Activated CD4-positive, CD25-positive, alpha-beta regulatory T cell treated with anti-CD3 and anti-CD28 coated beads, Interleukin-2, amount 50 U/mL, for 24 hours (primary cell): ENCODE measurements at places on chromosomes 4 and X.
A peak's percentile ranks its signal among the peaks of the same experiment; 100 is the strongest.

DNA sequence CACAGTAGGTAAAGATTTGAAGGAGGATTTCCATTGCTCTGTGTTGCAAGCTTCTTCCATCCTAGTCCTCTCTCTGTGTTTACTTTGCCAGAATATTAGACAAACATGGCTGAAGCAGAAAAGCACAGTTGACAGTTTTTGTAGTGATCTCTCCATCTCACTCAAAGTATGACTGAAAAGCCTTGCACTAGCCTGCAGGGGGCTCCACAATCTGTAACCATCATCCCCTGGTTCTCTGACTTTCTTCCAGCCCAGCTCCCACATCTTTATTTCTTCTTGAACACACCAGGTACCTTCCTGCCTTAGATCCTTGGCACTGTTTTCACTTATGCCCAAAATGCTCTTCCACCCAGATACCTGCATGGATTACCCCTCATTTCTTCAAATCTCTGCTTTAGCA is 34.1 kb upstream of the HHIP start:
- no peak for ATAC-seq

DNA sequence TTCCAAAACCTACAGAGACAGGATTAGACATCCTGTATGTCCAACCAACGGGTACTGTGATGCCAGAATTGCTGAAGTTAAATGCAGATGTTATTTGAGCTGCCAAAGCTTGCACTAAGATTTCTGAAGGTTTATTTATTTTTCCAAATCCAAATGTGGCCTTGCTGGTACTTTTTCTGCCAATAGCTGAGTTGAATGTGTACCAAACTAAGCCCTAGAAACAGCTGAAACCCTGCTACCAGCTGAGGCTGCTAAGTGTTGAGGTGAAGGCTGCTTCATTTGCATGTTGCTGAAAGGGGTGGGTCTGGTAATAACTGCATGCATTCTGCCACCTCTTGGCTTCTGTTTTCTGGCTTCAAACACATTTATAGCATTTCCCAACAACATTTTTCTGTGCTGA is 366.5 kb downstream of the FAT4 start:
- no peak for ATAC-seq

DNA sequence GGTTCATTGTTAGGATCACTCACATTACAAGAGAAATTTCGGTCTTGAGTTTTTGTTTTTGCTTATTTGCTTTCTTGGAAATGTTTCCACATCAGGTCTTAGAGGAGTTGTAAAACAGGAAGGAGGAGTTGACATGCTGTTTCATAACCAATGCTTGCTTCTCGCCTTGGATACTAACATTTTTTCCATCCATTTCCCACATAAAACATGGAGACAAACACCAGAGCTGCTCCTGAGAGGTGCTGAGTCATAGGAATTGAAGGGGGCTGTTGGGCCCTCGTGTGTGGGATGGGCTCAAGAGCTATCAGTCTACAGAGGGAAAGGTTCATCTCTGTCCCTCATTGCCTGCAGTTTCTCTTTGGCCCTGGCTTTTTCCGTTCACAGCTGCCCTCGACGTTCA is 29.9 kb downstream of the TBL1X start:
- no peak for ATAC-seq

- no peak for ATAC-seq
These were observed 75.6 kb downstream of the CCNG2 start for GRCh38 chr4:77232653-77233052.

DNA sequence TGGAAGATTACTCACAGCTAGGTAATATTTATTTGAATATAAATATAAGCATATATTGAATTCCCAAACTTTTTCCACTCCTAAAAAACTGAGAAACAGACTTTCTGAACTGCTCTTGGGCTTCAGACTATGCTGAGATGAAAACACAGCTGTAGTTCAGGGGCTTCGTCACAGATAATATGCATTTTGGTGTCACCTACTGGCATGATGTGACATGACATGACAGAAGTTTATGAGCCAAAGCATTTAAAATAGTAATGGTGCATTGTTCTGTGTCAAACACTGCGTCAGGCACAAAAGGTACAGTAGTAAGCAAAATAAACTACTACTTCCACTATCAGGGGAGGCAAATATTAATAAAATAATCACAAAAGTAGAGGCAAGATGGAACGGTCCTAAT is 171.3 kb downstream of the BTC start:
- no peak for ATAC-seq

- ATAC-seq: no peak
These were observed 24.1 kb upstream of the PI4K2B start for GRCh38 chr4:25209702-25210101.

DNA sequence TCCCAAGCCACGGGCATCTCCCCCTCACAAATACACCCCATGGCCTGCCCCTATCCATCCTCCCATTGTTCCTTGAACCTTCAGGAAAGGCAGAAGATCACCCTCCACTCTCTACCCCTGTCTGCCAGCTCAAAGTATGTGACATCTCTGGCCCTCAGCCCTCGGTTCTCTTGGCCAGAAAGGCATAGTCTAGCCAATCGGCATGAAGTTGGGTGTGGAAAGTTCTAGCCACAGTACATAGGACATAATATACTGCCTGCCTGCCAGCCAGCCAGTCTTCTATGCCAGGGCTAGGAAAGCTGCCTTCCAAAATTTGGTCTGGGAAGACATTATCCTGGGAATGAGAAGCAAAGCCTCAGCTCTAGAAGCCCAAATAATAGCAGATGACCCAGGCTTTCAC is 3.2 kb upstream of the PLP1 start:
- no peak for ATAC-seq

DNA sequence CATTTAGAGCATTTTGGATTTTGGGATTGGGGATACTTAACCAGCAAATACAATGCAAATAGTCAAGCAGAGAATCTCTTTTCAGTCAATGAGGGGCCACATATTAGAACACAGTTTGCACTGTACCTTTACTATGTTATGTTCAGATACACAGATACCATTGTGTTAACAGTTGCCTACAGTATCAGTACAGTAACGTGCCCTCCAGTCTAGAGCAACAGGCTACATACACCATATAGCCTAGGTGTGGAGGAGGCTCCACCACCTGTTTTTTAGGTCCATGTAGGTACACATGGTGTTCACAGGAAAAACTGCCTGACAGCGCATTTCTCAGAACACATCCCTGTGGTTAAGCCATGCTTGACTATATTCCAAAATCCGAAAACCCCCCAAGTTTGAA is 9.1 kb downstream of the GRPEL1 start:
- no peak for ATAC-seq

DNA sequence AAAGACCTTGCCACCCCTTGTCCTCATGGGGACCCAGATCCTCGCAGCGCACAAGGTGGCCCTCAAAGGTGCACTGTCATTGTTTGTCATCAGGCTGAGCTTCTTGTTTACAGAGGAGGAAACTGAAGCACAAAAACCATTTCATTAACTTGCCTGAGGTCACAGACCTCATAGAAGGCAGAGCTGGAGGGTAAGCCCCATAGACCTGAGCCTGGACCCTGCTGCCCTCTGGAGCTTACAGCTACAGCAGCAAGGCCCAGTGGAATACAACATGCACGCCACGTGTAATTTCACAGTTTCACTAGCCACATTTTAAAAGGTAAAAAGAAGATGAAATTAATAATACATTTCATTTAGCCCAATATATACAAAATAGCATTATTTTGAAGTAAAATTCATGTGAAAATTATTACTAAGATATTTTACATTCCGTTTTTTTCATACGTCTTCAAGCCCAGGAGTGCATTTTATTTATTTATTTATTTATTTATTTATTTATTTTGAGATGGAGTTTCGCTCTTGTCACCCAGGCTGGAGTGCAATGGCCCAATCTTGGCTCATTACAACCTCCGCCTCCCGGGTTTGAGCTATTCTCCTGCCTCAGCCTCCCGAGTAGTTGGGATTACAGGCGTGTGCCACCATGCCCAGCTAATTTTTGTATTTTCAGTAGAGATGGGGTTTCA is 8.8 kb downstream of the JAKMIP1 start:
- ATAC-seq: peak; percentile 63

DNA sequence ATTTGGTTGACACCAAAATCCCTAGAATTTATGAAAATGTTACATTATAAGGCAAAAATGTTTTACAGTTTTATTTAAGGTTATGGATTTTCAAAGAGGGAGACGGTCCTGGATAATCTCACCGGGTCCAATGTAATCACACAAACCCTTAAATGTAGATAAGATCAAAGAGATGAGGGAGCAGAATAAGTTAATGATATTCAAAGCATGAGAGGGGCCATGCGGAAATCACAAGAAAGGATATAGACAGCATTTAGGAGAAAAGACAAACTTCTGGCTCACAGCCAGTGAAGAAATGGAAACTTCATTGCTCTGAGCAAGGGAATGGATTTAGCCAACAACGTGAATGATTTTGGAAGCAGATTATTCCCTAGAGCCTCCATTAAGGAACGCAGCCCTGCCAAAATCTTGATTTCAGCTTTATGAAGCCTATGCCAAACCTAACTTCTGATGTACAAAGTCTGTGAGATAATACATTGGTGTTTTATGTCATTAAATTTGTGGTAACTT is 684.4 kb upstream of the GNPDA2 start:
- ATAC-seq: no peak

DNA sequence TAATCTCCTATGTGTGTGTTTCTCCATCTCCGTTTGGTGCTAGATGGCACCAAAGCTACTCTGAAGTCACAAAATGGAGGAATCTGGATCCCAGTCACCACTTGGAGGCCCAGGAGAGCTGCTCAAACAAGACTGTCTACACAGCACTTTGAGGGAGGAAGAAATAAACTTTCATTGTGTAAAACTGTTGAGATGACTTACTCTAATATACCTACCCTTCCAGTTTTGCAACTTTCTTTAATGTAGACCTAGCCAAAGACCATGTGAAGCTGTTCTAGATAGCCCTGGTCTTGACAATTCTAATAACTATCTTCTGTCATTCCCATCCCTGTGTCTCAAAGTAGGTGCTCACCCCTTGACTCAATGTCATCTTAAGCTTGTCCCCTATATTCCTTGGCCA is 52.8 kb upstream of the TAB3 start:
- ATAC-seq: no peak
